ENCODE measurements at places on chromosomes 5 and 9.

DNA sequence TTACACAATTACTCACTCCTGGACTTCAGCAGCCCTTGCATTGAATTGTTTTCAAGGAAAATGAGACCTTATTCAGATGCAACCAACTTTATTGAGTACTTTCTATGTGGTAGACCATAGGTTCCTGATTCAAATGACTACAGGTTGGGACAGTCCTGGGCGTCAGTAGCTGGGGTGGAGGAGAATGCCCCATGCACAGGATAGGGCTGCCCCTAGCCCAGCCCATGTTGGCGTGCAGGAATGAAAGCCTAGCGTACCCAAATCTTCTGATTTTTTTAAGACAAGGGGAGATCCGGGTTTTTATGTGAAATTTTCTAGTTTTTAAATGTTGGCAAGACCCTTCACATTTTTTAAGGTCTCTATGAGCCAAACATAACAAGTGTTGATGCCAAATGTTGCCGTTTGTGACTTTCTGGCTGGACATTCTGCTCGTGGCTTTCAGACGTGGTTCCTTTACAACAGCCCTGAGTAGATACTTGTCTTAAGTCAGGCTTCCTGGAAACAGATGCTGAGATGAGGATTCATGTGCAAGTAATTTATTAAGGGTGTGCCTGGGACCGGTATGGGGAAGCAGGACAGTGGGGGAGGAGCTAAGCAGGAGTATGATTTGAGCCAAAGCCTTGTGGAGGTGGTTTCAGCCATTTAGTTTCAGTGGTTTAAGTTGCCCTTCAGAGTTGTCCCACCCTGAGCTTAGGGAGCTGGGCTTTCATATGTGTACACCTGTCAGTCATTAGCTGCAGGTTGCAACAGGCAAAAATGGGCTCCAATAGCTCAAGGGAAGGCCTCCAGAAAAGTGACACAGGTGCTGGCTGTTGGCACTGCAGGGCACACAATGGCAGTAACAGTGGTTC is 154.1 kb downstream of the NTRK2 start:
- no peak for DNase-seq

DNA sequence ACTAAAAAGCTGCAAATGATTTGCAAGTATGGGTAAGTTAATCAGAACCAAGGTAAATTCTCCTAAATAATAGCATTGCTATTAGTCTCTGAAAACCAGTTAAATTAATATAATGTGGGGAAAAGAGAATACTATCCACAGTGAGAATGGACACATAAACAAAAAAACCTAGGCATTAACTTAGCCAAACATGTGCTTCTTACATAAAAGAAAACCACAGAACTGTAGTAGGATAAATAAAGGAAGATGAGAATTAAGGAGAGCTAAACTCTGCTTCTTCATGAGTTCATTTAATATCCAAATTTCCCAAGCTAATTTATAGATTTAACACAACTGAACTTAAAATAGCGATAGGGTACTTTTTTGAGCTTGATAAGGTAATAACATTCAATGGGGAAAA is 31.8 kb downstream of the ABCA1 start:
- no peak for DNase-seq

GRCh38 chr5:123753937-123754891 is 242.2 kb downstream of the CSNK1G3 start:
- DNase-seq = no peak

- DNase-seq = no peak
Observed at GRCh38 chr9:108776920-108777639, 78.7 kb downstream of the ACTL7B start.

DNA sequence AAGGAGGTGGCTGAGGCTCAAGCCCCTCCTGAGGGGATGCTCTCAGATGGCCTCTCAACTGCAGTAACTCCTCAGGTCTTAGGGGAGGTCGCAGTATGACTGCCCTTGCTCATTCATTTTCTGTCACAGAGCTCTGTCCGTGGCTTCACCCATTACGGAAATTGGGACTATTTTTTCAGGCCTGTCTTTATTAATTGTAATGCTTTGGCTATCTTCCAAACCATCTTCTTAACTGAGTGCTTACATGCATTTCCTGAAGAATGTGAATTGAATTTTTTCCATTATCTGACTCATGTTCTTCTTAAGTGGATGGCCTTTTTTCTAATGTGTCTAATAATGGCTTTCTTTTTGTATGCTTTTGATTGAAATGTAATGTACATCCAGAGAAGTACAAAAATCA is 36.4 kb upstream of the SV2C start:
- DNase-seq = no peak

GRCh38 chr9:9790216-9790872 is 822.5 kb downstream of the PTPRD start:
- DNase-seq = no peak

DNA sequence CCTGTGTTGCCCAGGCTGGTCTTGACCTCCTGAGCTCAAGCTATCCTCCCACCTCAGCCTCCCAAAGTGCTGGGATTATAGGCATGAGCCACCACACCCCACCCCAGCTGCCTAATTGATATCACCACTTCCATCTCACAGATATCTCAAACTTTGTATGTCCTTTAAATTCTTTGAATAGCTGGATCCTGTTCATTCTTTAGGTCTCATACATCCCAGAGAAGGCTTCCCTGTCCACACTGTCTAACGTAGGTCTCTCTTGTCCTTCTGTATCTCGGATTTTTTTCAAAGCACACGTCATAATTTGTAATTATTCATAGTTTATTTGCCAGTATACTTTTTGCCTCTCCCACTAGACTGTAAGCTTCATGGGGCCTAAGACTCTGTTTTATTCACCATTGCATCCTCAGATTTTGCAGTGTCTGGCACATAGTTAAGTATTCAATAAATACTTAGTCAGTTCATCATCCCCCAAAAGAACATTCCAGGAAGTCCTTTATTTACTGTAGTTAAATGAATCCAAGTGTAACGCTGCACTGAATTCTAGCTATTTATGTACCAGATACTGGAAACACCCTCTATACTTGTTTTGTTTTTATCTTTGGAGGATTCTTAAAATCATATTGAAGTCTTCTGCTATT is 10.5 kb downstream of the ARSK start:
- DNase-seq = no peak

- DNase-seq = no peak
Observed at GRCh38 chr5:57501414-57502201, 19.0 kb upstream of the ACTBL2 start.

DNA sequence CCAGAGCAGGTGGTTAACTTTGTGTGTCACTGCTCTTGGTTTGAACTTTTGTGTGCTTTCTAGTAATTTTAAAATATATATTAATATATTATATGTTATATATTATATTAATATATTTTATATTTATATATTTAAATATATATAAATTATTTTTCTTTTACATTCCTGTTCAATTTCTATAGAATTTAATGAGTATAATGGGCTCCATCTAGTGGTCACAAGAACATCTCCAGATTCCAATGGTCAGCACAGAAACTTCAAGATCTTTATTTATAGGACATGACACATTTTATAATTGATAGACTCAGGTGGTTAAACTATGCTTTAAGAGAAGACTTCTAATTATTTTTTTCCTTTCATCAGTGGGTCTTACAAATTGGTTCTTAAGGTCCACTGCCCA is 39.1 kb downstream of the COL23A1 start:
- no peak for DNase-seq

DNA sequence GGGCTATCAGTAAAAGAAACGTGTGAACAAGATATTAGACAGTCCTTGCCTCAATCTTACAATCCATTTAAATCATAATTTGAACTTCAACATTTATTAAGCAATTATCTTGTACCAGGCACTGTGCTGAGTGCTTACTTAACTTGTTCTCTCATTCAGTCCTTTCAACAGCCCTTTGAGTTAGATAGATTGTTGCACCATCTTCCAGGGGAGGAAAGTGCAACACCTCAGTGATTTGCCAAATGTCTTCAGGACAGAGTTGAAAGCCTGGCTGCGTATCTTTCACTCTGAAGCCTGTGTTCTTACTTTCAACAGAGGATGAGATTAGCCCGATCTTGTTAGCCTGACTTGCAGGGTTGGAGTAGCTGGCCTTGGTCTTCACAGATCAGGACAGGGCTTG is 34.2 kb upstream of the SUB1 start:
- DNase-seq = no peak

- no peak for DNase-seq
Observed at GRCh38 chr9:112380102-112380824, at the start of gene HSDL2. TSS of gene HSDL2 (plus strand) at chr9:112380108. CDS start at chr9:112380164, 56 bp downstream.

GRCh38 chr5:154015071-154015693 is 23.5 kb downstream of the FAM114A2 start:
- no peak for DNase-seq

DNA sequence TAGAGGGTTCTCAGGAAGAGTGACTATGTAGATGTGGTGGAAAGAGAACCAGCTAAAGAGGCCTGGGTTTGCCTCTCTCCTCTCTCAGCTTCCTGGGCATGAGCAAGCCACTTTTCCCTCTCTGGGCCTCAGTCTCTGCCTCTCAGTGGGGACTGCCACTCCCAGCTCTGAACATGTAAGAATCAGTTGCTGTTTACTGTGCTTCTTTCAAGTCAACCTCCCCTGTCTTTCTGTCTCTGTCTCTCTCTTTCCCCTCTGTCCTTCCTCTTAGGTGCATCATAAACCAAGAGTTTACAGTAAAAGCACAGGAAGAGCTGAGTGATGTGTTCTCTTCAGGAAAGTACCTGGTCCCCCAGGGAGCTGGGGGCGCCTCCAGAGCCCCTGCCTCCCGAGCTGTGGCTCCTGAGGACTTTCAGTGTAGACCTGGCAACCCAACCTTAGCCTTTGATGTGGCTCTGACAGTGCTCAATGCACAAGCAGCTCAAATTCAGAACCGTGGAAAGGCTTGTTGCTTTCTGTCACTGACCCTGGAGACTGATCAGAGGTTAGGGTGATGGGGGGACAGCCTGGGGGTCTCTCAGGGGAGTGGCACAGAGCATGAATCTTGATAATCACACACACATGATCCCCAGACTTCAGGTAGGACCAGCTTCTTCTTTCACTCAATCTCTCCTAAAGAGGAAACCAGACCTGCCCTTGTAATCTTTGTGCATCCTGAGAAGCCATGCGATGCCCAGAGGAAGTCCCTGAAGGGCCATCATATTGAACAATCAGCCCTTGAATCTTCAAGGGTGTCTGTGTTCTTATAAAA is 59.4 kb upstream of the TNFSF8 start:
- DNase-seq = no peak

- no peak for DNase-seq
Observed at GRCh38 chr5:31408814-31409213, 123.1 kb downstream of the DROSHA start.

DNA sequence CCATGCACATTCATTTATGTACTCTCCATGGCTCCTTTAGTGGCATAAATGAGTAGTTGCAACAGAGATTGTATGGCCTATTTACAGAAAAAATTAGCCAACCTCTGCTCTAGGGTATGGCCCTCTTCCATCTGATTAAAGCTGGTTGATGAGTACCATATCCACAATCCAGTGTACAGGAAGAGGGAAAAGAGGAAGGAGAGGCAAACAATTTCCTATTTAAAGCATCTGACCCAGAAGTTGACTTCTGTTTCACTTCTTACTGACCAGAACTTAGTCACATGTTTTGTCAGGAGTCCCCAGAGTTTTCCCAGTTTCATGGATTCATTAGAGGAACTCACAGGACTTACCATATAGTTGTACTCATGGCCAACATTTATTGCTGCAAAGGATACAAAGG is 68.6 kb upstream of the STARD4 start:
- DNase-seq = no peak

- DNase-seq = no peak
Observed at GRCh38 chr9:2787065-2787464, 56.8 kb downstream of the PUM3 start.

GRCh38 chr9:38089387-38090165 is 20.5 kb upstream of the SHB start:
- DNase-seq = no peak

DNA sequence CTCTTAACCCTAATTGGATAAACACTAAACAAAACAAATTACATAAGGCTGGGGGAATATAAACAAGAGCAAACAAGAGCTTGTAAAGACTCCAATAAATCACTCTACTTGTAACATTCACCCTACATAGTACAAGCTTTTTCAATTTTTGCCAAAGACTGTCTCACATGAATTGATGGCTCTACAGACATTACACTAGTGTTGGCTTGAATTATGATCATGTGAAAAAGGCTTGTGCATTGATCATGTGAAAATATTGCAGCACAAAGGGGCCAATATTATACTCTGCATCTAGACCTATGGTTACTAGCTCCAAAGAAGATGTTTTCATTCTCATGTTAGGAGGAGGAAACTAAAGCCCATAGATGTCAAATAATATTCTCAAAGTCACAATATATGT is 212.6 kb downstream of the MCTP1 start:
- no peak for DNase-seq

- no peak for DNase-seq
Observed at GRCh38 chr5:73946919-73947602, 321.1 kb downstream of the ARHGEF28 start.

- no peak for DNase-seq
Observed at GRCh38 chr5:53071298-53071697, 38.3 kb downstream of the MOCS2 start.

DNA sequence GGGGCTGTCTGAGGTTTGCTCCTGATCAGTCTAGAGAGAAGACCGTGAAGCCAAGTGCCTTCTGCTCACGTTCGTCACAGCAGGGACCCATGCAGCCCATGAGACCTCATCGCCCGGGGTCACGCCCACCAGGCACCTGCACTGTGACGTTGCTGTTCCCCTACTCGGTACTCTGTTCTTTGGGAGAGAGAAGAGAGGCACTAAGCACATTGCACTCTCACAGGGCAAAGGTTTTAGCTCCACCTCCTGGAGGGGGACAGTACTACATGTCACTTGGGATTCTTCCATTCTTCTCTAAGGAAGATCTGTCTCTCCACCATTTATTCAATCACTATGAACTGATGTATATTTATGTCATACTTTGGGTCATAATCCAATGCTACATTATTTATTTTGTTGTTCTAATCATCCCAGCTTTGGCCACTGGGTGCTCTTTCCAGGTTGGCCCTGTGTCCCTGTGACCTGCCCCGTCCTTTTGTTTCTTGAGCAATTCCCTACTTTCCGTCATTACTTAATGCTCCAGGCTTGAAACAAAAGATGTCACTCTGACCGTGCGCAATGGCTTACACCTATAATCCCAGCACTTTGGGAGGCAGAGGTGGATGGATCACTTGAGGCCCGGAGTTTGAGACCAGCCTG is 31.4 kb upstream of the BRD3 start:
- DNase-seq = no peak

- no peak for DNase-seq
Observed at GRCh38 chr5:33563530-33563929, 122.8 kb downstream of the TARS1 start.

DNA sequence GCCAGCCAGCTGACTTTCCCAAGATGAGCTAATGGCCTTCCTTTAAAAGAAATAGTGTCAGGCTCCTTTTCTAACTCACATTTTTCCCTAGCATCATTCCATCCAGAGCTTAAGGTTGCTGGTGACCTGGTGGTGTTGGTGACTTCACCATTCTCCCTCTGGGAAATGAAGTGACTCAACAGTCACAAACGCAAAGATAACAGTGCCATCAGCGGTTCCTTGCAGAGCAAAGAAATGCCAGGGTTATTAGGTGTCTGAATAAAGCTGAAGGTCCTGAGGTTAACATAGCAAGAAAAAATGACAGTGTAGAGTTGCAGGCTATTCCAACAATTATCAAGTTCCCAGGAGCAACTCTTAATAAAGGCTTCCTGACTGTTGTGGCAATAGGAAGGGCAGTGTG is 111.8 kb upstream of the SLC44A1 start:
- no peak for DNase-seq

- no peak for DNase-seq
Observed at GRCh38 chr5:112485934-112486355, 66.9 kb upstream of the EPB41L4A start.
